ENCODE measurements at places on chromosomes 2 and 18.

- DNase-seq: no peak
Measured at GRCh38 chr2:14424478-14425390, 207.8 kb upstream of the LRATD1 start.

DNA sequence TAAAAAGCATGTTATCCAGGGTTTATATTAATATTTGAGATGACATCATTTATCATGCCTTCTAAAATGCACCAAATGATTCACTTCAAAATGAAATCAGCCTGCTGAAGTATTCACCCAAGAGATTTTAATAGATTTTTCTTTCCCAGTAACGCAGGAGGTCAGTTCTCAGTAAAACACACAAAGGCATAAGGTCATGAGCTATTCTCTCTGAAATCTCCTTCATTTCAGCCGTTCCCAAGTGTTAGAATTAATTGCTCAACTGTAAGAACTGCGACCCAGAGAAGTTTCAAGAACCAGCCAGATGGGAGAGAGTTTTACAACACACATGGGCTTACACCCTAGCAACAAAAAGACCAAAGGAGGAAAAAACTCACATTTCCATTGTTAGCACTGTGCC, 84.2 kb upstream of the PHLPP1 start:
- DNase-seq: no peak

- no peak for DNase-seq
Measured at GRCh38 chr2:111667542-111668273, 216.3 kb downstream of the ANAPC1 start.

- DNase-seq: no peak
Measured at GRCh38 chr2:241257419-241258032, 57.9 kb downstream of the HDLBP start.

DNA sequence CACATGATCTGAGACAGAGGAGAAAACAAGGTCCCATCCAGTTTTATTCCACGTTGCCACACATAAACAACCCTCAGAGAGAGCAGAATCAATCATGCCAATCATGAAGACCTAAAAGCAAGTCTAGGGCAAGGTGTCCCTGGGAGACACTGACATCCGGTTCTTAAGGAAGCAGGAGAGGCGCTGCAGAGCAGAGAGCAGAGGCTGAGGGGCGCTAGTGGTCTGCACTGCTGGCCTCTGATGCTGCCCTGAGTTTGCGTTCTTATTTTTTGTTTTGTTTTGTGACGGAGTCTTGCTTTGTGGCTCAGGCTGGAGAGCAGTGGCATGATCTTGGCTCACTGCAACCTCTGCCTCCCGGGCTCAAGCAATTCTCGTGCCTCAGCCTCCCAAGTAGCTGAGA, 83.3 kb downstream of the SMIM21 start:
- DNase-seq: no peak

GRCh38 chr2:191299866-191300265, 54.7 kb downstream of the MYO1B start:
- no peak for DNase-seq

- no peak for DNase-seq
Measured at GRCh38 chr18:55001394-55002024, 42.2 kb upstream of the CCDC68 start.

DNA sequence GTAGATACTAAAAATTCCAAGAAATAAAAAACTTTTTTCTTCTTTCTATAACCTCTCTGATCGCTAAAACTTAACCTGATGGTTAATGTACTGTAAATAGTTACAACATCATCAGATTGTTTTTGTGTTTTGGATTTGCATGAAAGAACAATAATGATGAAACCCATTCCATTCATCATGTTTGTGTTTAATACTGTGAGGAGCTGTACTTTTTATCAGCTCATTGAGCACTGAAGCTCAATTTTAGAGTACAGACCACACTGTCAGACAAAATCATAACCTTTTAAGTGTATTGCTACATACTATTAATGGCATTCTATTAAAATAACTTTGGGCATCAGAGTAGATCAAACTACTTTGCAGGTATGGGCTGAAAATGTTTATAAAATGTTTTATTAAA, 14.8 kb upstream of the BBS5 start:
- DNase-seq: no peak

GRCh38 chr18:59740141-59740540, 42.9 kb upstream of the CCBE1 start:
- no peak for DNase-seq

- no peak for DNase-seq
Measured at GRCh38 chr18:1092228-1092627, 187.6 kb downstream of the ADCYAP1 start.

GRCh38 chr2:86570059-86570458, 6.8 kb upstream of the CHMP3 start:
- DNase-seq: no peak

DNA sequence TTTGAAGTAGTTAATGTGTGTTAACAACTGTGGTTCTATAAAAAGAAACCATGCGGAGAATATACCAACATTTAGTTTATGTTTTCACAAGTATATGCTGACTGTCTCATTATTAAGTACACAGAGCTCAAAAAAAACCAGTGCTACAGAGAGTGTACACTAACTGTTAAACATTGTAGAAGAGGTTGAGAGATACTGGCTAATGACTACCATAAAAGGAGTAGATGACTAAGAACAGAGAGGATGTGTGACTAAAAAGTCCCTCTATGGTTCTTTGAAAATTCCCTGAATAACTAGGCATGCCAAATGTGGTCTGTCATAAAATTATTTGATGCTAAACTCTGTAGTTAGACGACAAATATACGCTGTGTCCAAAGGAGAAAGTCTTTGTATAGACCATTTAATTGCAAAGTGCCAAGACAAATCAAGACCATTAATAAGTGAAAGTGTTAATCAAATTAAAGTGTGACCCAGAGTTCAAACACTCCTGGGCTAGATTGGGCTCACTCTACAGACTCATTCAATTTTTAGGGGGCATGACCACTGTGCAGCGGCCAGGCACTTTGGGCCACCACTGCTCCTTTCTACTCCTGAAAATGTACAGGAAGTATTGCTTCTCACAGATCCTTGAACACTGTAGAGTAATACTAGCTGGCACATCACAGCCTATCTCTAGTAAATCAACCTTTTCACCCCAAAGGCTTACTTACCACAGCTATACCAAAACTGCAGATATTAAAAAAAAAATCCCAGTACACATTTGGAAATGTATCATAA, 45.1 kb upstream of the SERTAD2 start:
- DNase-seq: no peak

- DNase-seq: no peak
Measured at GRCh38 chr2:222160944-222161343, 137.9 kb downstream of the PAX3 start.

GRCh38 chr18:26134107-26134506, 438 bp downstream of the PSMA8 start:
- DNase-seq: no peak

DNA sequence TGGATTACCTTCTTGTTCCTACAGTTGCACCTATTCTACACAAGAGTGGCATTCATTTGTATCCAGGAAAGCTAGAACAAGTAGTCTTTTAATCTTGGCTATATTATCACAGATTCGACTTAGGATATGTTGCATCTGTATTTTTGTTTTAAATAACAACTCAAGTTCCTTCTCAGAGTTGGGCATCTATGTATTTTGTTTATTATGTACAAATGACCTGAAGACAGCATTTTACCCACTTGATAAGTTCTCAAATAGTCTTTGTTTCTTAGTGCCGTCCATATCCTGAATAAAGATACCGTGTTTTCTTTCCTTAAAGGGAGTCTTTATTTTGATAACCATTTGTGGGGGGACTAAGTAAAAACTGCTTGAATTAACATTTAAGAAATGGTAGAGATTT, 2.9 kb downstream of the ITPRID2 start:
- no peak for DNase-seq

DNA sequence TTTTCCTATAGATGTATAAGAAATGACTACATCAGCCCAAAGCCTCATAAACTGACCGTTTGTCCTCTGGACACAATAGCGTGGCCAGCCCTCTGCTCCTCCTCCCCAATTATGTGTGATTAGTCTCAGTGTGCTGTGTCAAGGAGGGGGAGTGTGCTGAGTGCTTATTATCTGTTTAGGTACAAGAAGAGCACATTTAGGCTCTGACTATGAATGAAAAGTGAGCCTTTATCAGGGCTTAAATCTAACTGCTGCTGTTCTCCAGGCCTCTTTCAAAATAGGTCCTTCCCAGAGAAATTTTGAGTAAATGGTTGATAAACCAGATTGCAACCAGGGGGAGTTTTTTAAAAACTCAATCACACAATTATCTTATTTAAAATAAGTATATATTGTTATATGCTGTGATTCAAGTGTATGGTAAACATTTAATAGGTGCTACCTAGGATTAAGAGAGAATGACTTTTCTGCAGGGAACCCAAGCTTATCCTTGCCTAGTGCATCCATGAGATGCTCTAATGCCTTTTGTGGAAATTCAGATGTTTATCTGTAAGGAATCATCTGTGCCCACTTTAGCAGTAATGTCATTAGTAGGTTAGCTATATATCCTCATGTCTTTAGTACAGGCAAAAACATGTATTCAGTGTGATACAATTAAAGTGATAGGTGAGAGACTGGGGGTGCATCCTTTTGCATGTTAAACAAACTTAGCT, 168.7 kb upstream of the SIX3 start:
- DNase-seq: no peak

- no peak for DNase-seq
Measured at GRCh38 chr18:21604671-21605070, 4.2 kb upstream of the ESCO1 start.

DNA sequence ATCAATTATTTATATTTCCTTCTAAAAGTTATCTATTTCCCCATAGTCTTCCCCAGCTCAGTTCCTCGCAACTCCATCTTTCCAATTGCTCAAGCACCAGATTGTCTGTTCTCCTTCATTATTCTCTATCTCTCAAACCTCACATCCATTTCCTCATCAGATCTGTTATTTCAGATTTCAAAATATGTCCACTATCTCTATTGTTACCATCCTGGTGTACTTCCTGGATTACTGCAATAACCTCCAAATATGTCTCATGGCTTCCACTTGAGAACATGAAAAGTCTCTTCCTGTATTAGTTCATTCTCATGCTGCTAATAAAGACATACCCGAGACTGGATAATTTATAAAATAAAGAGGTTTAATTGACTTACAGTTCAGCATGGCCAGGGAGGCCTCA, 641.7 kb upstream of the ZEB2 start:
- DNase-seq: no peak

DNA sequence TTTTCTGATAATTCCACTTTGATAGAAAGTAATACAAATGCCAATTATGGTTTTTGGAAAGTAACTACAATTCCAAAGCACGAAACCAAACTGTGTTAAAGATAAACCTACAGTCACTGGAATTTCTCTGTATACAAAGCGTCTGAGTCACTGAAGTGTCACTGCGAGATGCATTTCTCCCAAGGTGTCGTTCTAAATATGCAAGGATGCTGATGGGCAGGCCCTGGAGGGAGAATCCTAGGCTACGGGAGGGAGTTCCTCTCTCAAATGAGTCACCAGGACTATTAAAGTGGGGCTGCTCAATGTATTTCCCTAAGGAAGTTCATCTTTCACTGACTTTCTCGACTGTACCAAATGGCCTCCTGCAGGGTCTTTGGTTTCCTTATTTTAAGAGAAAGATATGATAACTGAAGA, 163.8 kb upstream of the STK17B start:
- DNase-seq: no peak

DNA sequence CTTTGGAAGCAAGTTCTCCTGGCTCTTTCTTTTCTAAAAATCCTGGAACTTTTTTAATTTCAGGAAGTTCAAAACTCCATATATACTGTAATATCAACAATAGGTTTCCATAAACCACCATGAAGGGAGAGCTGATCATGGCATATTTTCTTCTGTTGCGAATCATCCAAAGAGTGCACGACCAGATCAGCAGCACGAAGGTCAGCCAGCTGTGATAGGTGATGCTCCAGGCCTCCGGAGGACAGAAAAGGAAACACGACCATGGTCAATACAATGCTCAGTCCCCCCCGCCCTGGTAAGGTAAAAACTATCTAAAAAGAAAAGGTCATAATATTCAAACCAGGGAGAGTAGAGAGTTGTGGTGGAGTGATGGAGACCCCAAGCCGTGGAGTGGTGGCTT, 268.9 kb downstream of the NAPG start:
- no peak for DNase-seq

- DNase-seq: no peak
Measured at GRCh38 chr2:107380912-107381311, 445.8 kb upstream of the RGPD4 start.

GRCh38 chr2:100416935-100417710, at the start of gene CHST10:
TSS of gene CHST10 (minus strand) at chr2:100417668. CDS start at chr2:100406675, 10,993 bp downstream.
- DNase-seq: peak; percentile 13

DNA sequence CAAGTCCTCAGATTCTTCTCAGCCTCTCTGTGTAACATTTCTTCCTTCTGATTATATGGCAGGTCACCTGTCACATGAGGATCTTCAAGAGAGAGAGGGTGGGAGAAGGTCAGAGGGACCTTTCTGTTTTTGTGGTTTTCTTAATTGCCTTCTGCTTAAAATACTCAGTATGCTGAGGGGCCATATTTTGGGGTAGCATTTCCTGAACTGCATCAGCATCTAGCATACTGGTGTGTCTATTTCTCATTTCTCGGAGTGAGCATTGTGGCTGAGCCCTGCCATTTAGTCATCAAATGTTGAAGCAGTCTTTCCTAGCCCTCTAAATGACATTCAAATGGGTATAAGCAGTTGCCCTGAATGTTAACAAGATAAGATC, 162.7 kb downstream of the MYO3B start:
- no peak for DNase-seq

DNA sequence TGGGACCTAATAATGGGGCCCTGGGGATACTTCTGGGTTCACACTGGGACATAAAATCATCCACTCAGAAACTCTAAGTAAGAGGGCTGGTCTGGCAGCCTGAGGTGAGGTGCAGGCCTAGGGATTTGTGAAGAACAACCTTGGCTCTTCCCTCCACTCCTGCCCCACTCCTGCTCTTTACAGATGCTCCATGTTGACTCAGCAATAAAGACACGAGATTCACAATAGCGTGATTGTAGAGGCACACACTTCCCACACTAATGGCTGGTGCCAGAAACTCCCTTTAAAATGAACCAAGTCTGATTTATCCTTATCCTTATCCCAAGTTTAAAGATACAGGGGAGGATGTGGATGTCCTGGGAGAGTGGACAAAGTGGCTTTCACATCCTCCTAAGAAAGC, 228.2 kb downstream of the ACTR3 start:
- no peak for DNase-seq

DNA sequence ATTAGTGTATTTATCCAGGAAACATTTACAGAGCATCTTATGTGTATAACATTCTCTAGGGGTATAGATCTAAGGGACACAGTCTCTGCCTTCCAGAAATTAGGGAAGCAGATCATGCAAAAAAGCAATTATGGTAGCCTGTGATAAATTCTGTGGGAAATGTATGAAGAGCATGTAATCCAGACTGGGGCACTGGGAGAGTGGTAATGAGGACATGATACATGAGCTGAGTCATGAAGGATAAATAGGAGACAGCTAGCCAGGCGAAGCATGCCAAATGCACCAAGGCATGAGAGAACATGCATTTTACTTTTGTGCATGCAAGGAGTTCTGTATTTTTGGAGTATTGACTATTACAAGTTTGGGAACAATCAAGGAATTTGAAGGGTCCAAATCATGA, 8.9 kb upstream of the RPRM start:
- DNase-seq: no peak

- no peak for DNase-seq
Measured at GRCh38 chr2:84858123-84858522, 22.8 kb downstream of the TRABD2A start.

GRCh38 chr2:201180010-201180409, 2.9 kb upstream of the CASP10 start:
- DNase-seq: no peak

All from stimulated activated CD8-positive, alpha-beta memory T cell treated with anti-CD3 and anti-CD28 coated beads, Interleukin-7, amount 100 ng/mL, for 1 hour (primary cell).